ENCODE measurements at places on chromosomes 7 and 10.

GRCh38 chr7:47361236-47361635 lies 220.7 kb downstream of the TNS3 start:
- no peak for DNase-seq

DNA sequence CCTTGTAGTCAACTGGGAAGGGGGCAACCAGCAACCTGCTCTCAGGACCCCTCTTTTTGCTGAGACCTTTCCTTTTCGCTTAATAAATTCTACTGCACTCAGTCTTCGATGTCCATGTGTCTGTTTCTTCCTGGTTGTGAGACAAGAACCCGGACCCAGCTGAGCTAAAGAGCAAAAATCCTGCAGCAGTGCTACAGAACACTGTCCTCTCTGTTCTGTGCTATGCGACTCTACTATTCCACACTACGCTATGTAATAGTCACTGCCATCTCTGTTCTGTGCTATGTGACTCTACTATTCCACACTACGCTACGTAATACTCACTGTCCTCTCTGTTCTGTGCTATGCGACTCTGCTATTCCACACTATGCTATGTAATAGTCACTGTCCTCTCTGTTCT lies 34.3 kb downstream of the DIP2C start:
- no peak for DNase-seq

DNA sequence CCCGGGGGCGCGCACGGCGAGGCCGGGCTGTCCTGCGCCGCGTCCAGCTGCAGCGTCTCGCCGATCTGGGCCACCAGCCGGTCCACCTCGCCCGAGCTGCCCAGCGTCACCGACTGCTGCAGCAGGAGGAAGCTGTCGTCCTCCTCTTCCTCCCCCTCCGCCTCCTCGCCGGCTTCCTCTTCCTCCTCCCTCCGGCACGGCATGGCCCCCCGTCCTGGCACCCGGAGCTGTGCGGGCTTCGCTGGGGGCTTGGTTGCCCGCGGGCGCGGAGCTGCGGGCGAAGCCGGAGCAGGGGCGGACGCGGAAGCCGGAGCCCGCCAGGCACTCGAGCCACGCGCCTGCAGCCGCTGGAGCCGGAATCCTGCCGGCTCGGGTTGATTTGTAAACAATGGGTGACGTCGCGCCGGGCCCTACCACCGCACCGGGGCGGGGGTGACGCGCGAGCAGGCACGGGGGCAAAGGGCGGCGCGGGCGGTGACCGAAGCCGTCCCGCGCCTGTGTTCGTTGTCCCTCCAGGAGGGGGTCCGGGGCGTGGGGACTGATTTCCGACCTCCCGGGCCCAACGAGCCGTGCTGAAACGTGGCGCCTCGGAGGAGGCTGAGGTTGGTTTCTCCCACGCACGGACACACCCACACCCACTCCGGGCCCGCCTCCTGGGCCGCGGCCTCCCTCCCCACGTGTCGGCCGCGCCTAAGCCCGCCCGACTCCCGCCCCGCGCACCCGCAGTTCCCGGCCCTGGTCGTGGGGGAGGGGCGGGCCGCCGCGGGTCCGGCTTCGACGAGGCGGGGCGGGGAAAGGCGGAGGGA lies at the start of gene FRAT2:
Gene FRAT2, minus strand, starts transcription at position 360 of the 806 bp plus-strand sequence. Its CDS starts 157 bp downstream, at position 203.
- peak; percentile 89 for DNase-seq

DNA sequence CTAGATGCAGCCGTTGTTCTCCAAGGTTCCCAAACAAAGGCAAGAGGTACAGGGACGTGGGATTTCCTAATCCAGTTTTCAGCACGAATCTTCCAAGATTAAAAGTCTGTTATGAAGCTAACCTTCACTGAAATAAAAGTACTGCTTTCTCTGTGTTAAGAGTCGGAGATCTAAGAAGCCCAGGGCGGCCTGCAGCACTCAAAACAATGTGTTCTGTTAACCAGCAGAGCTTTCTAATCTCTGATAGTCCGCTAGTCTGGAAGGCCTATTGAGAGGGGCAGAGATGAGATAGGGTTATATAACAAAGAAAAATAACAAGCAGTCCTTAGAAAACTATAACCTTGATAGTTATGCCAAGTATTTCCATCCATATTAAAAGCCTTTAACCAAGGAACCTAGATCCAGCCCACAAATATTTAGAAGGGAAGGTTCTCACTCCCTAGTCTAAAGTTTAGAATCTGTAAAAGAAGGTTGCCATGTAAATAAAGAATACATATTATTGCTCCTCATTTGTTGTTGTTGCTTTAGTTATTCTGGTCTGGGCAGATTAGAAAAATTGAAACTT lies 106.3 kb upstream of the SVIL start:
- no peak for DNase-seq

DNA sequence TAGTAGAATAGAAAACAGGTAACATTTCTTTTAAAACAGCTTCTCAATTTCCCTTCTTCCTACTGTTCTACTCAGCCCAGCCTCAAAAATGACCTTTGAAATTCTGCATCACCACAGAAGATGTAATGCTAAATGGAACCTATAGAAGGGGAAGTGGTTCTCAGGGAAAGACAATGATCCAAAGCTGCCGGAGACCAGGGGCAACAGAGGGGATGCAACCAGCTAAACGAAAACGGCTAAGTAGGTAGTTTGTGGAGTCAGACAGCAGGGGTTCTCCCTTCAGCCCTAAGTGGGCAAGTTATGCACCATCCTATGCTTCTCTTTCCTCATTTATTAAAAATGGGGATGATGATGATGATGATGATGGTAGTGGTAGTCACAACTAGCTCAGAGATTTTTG lies 214.3 kb downstream of the ELMO1 start:
- DNase-seq, result no peak

DNA sequence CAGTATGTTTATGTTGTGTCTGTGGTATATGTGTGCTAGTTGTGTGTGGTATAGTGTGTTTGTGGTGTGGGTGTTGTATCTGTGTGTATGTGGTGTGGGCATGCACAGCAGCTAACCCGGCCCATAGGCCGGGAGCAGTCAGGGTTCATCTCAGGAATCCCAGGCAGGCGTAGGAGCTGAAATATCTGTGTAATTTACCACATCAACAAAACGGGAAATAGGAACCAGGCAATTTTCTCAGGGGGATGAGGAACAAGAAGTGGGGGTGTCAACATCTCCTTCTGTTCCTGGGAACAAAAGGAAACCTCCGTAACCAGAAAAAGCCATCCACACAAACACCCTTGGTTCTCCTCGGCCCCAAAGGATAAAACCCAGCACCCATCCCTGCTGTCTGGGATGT lies 24.5 kb upstream of the ZNF488 start:
- no peak for DNase-seq

- no peak for DNase-seq
Observed at GRCh38 chr10:73780301-73780700, 1.5 kb upstream of the CHCHD1 start.

DNA sequence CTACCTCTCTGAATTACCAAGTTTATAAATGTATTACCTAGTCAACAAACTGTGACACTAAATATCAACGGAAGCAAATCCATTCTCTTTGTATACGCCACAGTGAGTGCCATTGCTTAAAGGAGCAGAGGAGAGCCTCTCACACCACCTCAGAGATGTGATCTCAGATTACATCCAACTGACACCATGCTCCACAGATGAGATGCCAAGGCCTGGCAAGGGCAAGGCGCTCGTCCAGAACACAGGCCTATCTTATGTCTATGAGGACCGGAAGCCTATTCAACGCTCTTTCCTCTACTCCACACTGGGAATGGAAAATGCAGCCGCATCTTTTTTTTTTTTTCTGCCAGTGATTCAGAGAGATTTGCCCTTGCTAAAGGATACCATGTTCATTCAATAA lies 11.4 kb downstream of the PDIA4 start:
- no peak for DNase-seq

GRCh38 chr10:124672181-124672638 lies 72.0 kb downstream of the FAM53B start:
- no peak for DNase-seq

GRCh38 chr7:131921016-131921415 lies 364.6 kb upstream of the PODXL start:
- no peak for DNase-seq

GRCh38 chr7:151727579-151728285 lies 149.2 kb downstream of the PRKAG2 start:
- peak; percentile 54 for DNase-seq

DNA sequence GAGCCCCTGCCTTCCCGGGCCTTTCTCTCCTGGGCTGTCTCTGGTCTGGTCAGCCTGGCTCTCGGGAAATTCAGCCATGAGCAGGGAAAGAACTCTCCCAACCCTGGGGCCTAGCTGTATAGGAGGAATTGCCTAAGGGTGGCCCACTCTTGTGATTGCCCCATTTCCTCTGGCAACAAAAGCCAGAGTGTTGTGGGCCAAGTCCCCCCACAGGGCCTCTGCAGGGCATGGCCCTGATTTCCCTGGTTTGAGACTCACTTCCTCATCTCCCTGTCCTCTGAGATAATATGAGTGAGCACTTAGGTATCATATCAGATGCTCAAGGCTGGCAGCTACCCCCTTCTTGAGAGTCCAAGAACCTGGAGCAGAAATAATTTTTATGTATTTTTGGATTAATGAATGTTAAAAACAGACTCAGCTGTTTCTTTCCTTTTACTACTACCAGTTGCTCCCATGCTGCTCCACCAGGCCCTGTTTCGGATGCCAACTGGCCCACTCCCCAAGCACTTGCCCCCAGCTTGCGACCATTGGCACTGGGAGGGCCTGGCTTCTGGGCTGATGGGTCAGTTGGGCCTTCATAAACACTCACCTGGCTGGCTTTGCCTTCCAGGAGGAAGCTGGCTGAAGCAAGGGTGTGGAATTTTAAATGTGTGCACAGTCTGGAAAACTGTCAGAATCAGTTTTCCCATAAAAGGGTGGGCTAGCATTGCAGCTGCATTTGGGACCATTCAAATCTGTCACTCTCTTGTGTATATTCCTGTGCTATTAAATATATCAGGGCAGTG lies 11.4 kb downstream of the IRF5 start:
- DNase-seq, result no peak

DNA sequence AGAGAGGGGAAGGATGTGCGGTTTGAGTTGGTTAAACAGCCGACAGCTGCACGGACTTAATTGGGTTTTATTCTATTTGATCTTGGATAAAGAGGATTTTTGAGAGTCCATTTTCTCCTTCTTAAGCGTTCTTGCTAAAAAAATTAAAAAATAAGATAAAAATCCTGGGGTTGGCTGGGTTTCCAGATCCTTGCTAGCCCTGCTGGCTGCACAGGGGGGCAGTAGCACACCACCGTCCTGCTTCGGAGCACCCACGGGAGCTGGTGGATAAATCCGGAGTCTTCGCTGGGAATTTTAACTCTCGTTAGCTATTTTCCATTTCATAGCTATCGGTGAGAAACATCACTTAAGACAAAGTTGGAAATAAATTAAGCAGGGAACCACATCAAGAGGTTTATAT lies 792.0 kb downstream of the TYW1 start:
- DNase-seq, result no peak

DNA sequence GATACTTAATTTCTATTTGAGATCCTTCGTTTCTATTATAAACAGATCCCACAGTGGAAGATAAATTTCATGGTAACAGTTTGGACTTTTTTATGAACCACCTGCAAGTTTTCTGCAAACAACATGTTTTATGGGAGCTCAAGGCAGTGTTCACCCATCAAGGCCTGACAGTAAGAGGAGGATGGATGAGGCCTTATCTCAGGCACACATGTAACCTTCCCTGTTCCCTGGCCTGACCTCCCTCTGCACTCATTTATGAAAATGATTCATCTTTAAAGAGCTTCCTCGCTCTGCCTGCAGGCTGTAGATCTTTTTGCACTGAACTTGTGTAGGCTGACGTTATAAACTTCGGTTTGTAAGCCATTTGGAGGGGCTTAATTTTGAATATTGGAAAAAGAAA lies 500.1 kb downstream of the GATA3 start:
- DNase-seq, result no peak

GRCh38 chr7:112753298-112753697 lies 36.9 kb downstream of the TMEM168 start:
- no peak for DNase-seq

DNA sequence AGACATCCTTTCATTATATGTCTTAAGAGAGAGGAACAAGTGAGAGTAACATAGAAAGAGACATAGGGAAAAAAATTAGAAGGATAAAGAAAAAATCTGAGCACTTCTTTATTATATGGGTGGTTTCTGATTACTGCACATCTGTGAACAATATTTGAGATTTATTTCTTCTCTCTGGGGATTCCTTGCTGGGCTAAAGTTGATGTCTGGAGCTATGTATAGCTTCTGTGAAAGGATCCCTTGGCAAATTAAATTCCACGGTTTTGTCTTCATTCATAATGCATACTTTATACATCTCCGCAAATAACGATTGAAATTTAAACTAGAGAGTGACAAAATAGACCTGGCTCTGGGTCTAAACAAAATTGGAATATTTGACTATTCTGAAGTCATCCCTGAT lies 232.2 kb upstream of the CTBP2 start:
- DNase-seq, result no peak

DNA sequence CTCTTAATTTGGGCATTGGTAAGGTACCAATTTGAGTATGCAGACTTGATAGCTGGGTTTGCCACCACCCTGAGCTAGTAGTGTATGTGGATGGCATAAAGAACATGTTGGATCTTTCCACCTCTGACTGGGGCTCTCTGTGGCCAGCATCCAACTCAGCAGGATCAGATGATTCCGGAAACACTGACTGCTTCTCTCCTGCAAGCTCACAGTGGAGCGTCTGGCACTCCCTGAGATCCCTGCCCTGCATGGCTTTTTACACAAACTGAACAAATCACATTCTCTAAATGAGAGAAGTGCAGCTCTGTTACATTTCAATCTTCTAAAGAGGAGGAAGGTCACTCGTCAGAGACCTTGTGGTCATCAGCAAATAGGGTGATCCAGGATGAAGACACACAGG lies 1057.5 kb downstream of the NRG3 start:
- no peak for DNase-seq

- no peak for DNase-seq
Observed at GRCh38 chr10:43327986-43328385, 43.5 kb upstream of the FXYD4 start.

DNA sequence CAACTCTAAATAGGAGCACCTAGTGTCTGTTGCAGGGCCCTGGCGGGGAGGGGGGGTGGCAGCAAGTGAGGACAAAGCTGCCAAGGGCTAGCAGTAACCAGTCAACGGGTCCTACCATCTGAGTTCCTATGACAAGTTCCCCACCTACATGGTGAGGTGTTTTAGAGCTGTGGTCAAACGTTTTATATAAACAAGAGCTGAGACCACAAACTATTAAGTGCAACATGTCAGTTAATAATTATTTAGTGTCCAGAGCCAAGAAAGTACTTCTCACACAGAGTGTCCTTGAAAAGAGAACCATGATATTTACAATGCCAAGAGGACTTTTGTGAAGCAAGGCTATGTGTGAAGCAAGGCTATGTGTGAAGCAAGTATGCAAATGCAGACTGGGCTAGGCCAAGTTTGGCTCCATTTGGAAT lies 434.7 kb downstream of the TNS3 start:
- no peak for DNase-seq

GRCh38 chr7:76316984-76317781 lies 14.7 kb downstream of the HSPB1 start:
- DNase-seq, result no peak

GRCh38 chr10:112855134-112855533 lies 94.9 kb upstream of the TCF7L2 start:
- no peak for DNase-seq

DNA sequence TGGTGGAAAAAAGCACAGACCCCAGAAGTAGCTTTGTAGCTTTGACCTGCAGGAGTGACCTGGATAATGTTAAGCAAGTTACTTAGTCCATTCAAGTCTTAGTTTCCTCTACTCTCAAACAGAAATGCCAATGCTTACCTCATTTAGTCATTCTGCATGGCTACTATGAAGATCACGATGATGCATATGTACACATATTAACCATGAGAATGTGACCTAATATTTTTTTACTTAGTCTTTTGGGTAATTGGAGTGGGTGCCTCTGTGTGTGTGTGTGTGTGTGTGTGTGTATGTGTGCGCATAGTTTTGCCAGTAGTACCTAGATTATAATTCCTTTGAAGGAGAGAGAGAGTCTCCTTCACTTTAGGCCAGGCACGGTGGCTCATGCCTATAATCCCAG lies 95.8 kb downstream of the NRP1 start:
- no peak for DNase-seq
